ENCODE measurements at places on chromosomes 4 and X.

DNA sequence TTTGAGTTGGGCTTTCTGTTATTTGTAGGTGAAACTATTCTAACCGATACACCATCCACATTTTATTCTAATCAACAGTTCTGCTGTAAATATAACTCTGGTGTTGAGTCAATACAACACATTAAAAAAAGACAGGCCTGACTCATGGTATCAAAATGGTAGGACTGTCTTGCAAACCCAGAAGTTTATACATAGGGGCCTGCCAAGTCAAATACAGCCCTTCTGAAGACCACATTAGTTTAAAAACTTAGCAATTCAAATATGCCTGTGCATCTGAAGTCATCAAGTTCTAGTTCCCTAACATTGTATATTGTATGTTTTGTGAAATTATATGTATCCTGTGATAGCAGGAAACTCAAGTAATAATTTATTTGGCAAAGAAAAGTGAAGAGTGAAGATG, 24.4 kb upstream of the PDE5A start:
- no peak for DNase-seq

DNA sequence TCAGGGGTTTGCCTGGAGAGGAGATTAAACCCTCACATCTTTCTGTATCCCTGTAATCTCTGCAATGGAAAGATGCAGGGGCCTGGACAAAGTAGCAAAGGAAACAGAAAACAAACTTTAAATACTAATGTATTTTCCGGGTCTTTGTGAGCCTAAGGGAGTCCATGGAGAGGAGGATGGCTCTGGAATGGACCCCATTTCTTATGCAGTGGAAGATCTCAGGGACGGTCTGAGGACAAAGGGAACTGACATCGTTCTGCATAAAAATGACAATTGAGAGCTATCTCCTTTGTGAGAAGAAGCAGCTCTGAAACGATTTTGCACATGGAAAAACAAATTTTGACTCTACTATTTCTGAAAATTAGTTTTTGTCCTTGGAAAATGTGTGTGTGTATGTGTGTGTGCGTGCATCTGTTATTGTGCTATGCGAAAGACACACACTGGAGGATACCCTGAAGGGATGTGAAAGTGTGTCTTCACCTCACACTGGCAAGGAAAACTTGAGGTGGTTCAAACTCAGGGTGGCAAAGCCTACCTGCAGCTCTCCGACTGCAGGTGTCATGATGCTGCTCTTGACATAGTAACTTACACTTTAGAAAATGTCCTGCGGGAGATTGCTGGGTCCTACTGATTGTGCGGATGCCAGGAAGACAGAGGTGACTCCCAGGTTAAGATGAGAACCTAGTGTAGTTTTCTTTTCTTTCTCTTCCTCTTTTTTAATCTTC, 126.4 kb upstream of the JADE1 start:
- no peak for DNase-seq

- DNase-seq: no peak
These were observed 9.3 kb upstream of the GPRIN3 start for GRCh38 chr4:89316931-89317366.

DNA sequence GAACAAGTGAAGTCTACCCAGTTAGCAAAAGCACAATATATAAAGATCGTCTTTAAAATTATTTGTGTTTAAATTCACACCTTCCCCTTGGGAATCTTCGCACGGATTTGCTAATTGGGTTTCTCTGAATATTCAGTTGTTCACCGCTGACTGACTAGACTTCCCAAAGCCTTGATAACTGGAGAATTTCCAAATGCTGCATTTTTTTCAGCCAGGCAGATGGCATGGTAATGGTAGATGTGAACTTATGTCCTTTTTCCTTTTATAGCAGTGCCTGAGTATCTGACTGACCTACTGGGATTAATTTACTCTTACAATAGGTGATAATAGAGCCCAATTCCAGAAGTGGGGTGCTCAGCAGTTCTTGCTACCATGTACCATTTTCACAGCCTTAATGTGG, 548.1 kb downstream of the PACRGL start:
- no peak for DNase-seq

DNA sequence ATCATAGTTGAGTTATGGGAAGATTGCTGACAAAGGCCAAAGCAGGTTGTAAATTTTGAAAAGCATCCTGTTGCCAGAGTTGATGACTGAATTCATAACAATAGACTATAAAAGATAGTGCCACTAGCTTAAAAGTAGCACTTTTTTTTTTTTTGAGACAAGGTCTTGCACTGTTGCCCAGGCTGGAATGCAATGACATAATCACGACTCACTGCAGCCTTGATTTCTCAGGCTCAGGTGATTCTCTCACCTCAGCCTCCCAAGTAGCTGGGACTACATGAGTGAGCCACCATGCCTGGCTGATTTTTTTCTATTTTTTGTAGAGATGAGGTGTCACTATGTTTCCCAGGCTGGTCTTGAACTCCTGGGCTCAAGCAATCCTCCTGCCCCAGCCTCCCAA, 122.7 kb downstream of the SPOCK3 start:
- no peak for DNase-seq

DNA sequence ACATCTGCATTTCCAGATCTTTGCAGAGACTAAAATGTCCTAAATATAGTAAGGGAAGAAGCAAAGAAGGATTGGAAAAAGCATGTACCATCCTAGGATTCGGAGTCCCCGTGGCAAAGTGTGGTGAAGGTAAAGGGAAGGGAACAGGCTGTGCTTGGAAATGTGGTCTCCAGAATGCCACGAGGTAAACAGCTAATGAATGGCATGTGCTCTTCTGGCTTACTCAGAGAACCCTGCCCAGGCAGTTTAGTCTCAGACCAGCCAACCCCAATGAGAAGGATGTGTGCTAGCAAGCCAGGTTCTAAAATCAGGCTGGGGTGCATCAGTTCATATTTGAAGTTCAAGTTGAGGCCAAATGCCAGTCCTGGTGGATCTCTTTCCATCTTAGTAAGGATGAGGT, 113.1 kb downstream of the RS1 start:
- DNase-seq: no peak

DNA sequence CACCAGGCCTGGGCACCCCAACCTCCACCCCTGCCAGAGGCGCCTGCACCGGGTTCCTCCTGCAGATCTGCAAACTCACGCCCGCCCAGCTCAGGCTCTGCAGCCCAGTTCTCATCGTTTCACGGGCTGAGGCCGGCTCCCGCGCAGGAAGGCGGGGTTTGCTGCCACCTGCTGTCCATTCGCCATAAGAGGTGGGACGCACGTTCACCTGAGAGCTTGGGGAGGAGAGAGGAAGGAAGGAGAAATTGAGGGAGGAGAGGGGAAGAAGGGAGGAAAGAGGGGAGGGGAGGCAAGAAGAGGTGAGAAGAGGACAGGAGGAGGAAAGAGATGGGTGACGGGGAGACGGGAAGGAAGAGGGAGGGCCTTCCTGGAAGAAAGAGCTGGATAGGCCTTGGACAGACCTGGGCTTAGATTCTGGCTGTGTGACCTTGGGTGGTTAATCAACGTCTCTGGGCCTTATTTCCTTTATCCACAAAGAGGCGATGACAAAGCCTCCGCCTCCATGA, 114.5 kb downstream of the ADRA2C start:
- peak; percentile 71 for DNase-seq

- no peak for DNase-seq
These were observed 20.4 kb upstream of the SCD5 start for GRCh38 chr4:82818664-82819662.

- DNase-seq: no peak
These were observed at the start of gene DMD for GRCh38 chrX:33211356-33212260. DMD (minus strand) TSS chrX:33211549; CDS start chrX:33211312, 237 bp downstream.

GRCh38 chr4:24368801-24369200, 215.6 kb downstream of the DHX15 start:
- no peak for DNase-seq

GRCh38 chrX:70488856-70489255, 44.2 kb downstream of the DLG3 start:
- DNase-seq: no peak

GRCh38 chrX:153477364-153477857, 7.0 kb upstream of the HAUS7 start:
- DNase-seq: no peak
